ENCODE measurements at places on chromosomes 4 and X.

DNA sequence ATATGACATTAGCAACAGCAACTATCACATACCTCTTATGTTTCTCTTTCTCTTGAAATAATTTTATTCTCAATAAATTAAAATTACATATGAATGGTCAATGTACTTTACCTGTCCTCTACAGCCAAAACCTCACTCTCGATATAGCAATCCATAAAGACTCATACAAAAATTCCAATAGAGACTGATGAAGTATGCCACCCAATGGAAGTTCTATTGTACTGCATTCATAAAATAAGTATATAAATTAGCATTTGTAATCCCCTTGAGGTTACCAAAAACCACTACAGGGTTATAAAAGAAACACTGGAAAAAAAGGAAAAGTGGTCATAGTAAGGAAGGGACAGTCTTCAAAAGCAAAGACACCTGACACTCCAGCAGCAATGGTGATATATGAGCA lies 32.8 kb downstream of the CLDN2 start:
- DNase-seq = peak; percentile 3

DNA sequence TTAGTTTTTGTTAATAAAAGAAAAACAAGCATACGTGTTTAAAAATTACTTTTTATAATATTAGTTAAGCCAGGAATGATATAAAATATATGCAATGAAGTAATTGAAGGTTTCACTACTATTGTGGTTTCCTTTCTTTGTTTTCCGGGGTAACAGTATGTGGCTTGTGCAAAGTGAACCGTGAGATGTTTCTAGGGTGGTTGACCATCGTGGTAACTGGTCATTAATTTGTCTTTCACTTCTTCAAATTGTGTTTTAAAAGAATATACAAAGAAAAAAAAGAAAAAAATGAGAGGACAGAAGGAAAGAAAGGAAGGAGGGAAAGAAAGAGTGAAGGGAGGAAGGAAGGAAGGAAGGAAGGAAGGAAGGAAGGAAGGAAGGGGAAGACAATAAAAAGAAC lies 330.1 kb upstream of the CPXCR1 start:
- no peak for DNase-seq

- DNase-seq = no peak
Measured at GRCh38 chr4:6208416-6208815, 8.1 kb upstream of the JAKMIP1 start.

DNA sequence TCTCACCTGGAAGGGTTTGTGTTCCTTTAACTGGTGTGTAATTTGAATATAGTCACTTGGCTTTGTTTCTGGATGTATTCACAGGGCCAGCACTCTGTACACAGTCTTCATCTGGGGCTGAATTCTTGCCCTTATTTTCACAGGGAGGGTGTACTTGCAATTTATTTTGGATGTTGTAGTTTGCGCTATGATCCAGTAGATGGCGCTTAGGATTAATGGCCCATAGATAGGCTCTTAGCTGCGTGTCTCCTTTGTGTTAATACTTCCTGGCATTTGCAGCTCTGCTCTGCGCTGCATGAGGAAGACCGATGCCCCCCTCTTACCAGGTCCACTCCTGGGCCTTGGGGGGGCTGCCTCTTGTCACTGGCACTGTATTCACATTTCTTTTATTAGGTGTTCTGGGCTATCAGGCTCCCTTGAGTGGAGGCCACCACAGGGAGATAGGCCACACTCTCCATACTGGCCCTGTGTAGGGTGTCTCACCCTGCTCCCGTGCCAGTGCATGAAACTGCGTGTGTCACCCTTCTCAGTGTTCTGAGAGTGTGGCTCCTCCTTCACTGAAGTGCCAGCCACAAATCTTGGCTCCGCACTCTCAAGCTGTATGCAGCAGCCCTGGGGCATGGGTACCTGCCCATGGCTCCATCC lies 562.2 kb downstream of the ZIC3 start:
- DNase-seq = peak; percentile 39

GRCh38 chr4:127606823-127607222 lies 25.9 kb upstream of the INTU start:
- no peak for DNase-seq

- DNase-seq = no peak
Measured at GRCh38 chr4:88600176-88600838, 8.0 kb downstream of the HERC3 start.

GRCh38 chrX:102765809-102766208 lies 45.3 kb downstream of the GPRASP3 start:
- DNase-seq = no peak

All from NB4 (cell line).